Camera-type eye (tissue), 1 donor: ENCODE measurements at places on chromosomes 1 and 21. TPM values are rescaled to one million over a fixed set of nuclear protein-coding genes. Genes with fewer than 3 reads are reported as not detected.

Gene HSD3B1
- not detected for total RNA-seq

Gene EPS8L3
- total RNA-seq = not detected

Gene AVPR1B
- not detected for total RNA-seq

Gene KCNT2
- 18.0 TPM for total RNA-seq

Gene APOBEC4
- total RNA-seq = not detected

Gene MUTYH
- 27.1 TPM for total RNA-seq

Gene CENPF
- 35.8 TPM for total RNA-seq

Gene KANK4
- total RNA-seq = 18.5 TPM

Gene FMO5
- 2.2 TPM for total RNA-seq

Gene RIPPLY3
- total RNA-seq = 0.60 TPM

Gene DMRTA2
- total RNA-seq = 3.1 TPM

Gene ADGRB2
- total RNA-seq = 32.9 TPM

Gene FAM72D
- 0.66 TPM for total RNA-seq

Gene SPATA46
- total RNA-seq = not detected

Gene MX1
- 8.1 TPM for total RNA-seq

Gene CYP4B1
- total RNA-seq = 2.5 TPM

Gene GBP7
- not detected for total RNA-seq

Gene ADGRL4
- total RNA-seq = 20.1 TPM

Gene MAEL
- total RNA-seq = 2.4 TPM

Gene SAMD11
- total RNA-seq = 102 TPM

Gene GBP4
- 6.5 TPM for total RNA-seq

Gene CYP2J2
- 2.7 TPM for total RNA-seq

Gene KRTAP11-1
- not detected for total RNA-seq

Gene STUM
- 2.9 TPM for total RNA-seq

Gene VWA5B1
- 1.1 TPM for total RNA-seq

Gene BEST4
- not detected for total RNA-seq

Gene RNF207
- 64.0 TPM for total RNA-seq

Gene EFNA3
- total RNA-seq = 5.8 TPM

Gene PEAR1
- 13.7 TPM for total RNA-seq

Gene SLAMF8
- total RNA-seq = 0.60 TPM

Gene MTARC1
- total RNA-seq = 13.1 TPM

Gene C1orf87
- total RNA-seq = not detected

Gene ACKR1
- 8.9 TPM for total RNA-seq

Gene CLCA1
- total RNA-seq = not detected

Gene VANGL2
- 15.2 TPM for total RNA-seq

Gene THBS3
- 50.7 TPM for total RNA-seq

Gene DHRS3
- 53.6 TPM for total RNA-seq

Gene KCND3
- total RNA-seq = 16.2 TPM

Gene PPIAL4G
- total RNA-seq = not detected

Gene NBPF6
- total RNA-seq = not detected

Gene C1QB
- total RNA-seq = 25.4 TPM

Gene GNB1
- total RNA-seq = 253 TPM

Gene PMVK
- 17.9 TPM for total RNA-seq

Gene VAV3
- 22.1 TPM for total RNA-seq

Gene PLPP3
- total RNA-seq = 132 TPM

Gene NPHP4
- 23.9 TPM for total RNA-seq

Gene IL6R
- total RNA-seq = 4.6 TPM

Gene PIK3R3
- 33.9 TPM for total RNA-seq

Gene DNALI1
- 10.0 TPM for total RNA-seq

Gene TACSTD2
- total RNA-seq = 22.6 TPM

Gene SLC45A3
- 3.1 TPM for total RNA-seq

Gene GJA8
- total RNA-seq = 40.3 TPM

Gene GJA5
- total RNA-seq = 13.3 TPM

Gene LINGO4
- not detected for total RNA-seq
